ENCODE measurements at places on chromosomes 6 and 20.

GRCh38 chr20:4601630-4602296 is 119.9 kb upstream of the PRND start:
- DNase-seq = no peak

GRCh38 chr6:83092756-83093399 is 25.4 kb downstream of the DOP1A start:
- DNase-seq = no peak

- DNase-seq = no peak
Measured at GRCh38 chr6:159037756-159038290, 7.0 kb downstream of the TAGAP start.

GRCh38 chr20:60857708-60858107 is 394.4 kb upstream of the CDH4 start:
- no peak for DNase-seq

GRCh38 chr6:110357664-110358552 is at the start of gene METTL24:
Gene METTL24 (minus strand): TSS chr6:110358349. CDS start chr6:110358272, 77 bp downstream.
- no peak for DNase-seq

DNA sequence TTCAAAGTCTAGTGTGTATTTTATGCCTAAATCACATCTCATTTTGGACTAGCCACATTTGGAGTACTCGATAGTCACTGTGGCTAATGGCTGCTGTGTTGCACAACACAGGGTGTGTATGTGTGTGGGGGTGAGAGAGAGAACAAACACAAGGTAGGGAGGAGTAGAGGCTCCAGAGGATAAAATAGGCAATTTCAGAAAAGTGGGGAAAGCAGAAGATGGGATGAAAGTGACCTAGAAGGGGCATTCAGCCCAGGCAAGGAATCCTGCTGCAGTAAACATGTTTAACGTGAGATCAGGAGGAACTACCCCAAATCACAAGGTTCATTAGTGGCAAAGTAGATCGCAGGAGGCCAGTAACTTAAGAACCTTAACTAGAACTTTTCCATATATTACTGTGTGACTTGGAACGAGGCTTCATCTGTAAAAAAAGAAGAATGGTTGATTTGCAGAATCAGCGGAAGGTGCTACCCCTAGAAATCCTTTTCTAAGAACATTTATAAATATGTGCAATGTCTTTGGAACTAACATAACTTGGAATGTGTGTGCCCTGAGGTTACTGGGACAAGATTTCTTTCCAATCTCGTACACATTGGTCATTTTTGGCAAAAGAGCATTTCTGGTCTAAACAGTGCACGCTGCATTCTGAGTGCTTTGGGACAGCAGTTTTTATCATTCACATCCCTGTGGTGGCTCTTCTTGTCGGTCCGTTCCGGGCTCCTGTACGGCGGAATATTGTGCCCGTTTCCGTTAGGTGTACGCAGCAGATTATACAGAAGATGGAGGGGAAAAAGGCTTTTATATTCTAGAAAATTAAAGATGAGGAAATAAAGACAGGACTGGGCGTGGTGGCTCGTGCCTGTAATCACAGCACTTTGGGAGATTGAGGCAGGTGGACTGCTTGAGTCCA is 2.6 kb downstream of the DUSP22 start:
- DNase-seq = no peak

- DNase-seq = no peak
Measured at GRCh38 chr20:41011551-41012067, 17.0 kb upstream of the TOP1 start.

- DNase-seq = no peak
Measured at GRCh38 chr6:7912024-7912423, 1.4 kb upstream of the TXNDC5 start.

- DNase-seq = no peak
Measured at GRCh38 chr20:14568701-14569100, 231.3 kb upstream of the FLRT3 start.

- DNase-seq = peak; percentile 65
Measured at GRCh38 chr6:26270486-26270861, 94.5 kb upstream of the BTN3A2 start.

GRCh38 chr6:142254513-142254912 is 47.3 kb upstream of the ADGRG6 start:
- no peak for DNase-seq

All from HAP-1 (cell line).